CD4-positive, CD25-positive, alpha-beta regulatory T cell (primary cell): ENCODE measurements at places on chromosomes 3 and 15. TPM values are rescaled to one million over a fixed set of nuclear protein-coding genes. Genes with fewer than 3 reads are reported as not detected.

NEK11 gene
- total RNA-seq, result 3.3 TPM

GRCh38 chr3:112908252-112908651 is 61.6 kb upstream of the CD200R1L start:
- no peak for DNase-seq

GRCh38 chr3:25338158-25338725 is 89.8 kb upstream of the RARB start:
- no peak for DNase-seq

FMN1 gene
- 8.9 TPM for total RNA-seq

GRCh38 chr3:5254281-5255048 is 67.0 kb downstream of the EDEM1 start:
- DNase-seq, result no peak

- no peak for DNase-seq
Observed at GRCh38 chr3:125128861-125129501, 73.2 kb upstream of the HEG1 start.

EEFSEC gene
- total RNA-seq, result 17.5 TPM

ACTRT3 gene
- total RNA-seq, result not detected

UTS2B gene
- total RNA-seq, result not detected

DNA sequence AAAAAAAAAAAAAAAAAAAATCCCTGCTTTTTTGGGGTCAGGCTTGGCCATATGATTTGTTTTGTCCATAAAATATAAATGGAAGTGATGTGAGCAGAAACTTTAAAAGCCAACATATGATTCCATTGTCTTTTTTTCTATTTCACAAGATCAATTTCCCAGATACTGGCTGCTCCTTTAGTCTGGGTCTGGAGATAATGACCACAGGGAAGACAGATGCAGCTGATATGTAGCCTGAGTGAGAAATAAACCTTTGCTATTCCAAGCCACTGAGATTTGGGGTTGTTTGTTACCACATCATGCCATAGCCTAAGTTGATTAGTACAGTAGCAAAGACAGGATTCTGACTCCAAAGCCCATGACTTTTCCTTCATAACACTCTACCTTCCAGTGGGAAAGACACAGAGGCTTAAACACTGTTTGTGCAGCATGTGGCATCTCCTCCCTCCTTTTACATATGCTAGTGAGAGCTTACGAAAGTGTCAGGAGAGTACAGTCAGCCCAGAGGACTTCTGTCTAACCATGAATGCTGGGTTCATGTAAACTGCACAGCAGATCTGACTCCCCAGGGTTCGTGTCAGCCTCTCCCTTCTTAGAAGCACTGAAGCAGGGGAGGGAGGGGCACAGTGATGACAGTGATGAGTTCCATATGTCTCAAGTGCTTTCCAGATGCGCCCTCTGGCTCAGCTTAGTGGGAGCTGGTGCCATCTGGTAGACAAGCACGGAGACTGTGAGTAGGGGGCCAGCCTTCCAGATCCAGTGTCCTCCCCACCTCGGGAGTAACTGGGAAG is 36.7 kb upstream of the SLC7A14 start:
- DNase-seq, result no peak

- peak; percentile 7 for DNase-seq
Observed at GRCh38 chr3:126612479-126613205, 42.3 kb downstream of the TXNRD3 start.

DNA sequence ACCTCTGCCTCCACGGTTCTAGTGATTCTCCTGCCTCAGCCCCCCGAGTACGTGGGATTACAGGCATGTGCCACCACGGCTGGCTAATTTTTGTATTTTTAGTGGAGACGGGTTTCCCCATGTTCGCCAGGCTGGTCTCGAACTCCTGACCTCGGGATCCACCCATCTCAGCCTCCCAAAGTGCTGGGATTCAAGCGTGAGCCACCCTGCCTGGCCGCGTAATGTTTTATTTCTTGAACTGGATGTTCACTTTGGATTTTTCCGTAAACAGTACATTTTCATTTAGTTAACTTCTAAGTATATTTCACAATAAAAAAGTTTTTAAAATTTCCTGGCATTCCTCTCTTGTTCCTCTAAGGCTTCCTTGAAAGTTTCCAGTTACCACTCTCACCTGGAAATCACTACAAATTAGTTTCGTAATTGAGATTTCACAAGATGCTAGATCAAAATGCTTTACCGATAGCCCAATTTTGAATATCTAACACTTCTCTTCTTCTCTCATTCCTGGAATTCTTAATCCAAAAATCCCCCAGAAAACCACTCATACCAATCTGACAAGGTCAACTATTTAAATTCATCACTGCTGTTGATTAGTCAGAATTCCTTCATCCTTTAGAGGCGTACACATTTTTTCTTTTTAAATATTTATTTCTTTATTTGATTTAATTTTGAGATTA is 44.7 kb upstream of the INO80 start:
- no peak for DNase-seq

DNA sequence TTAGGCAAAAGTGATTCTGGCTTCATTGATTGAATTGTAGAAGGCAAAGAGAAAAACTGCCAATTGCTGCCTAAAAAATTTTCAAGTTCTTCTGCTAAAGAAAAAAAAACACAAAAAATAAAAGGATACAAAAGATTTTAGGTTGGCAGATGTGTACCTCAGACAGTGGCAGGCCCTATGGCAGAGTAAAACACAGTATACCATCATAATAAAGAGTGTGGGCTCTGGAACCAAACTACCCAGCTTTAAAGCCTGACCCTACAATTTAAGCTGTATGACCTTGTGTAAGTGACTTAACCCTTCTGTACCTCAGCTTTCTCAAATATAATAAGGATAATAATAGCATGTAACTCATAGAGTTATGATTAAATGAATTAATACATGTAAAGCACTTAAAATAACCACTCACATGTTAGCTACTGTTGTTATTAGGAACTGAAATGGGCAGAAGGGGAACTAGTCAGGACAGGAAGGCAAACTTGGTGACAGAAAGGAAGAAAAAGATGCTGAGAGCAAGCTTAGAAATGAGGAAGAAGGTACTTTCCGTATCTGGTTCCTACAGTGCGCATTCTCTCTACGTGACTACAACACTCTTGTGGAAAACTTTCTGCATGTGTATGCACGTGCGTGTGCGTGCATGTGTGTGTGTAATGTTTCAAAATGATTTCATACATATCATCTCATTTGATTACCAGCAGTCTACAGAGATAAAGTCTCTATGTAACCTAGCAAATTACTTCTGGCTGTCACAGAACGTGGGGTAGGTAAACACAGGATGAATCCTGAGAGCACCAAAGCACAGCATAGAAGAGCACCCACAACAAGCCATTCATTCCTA is 13.6 kb upstream of the GATM start:
- no peak for DNase-seq

MYLK gene
- 2.9 TPM for total RNA-seq

GRCh38 chr3:103459815-103460214 is 1025.0 kb downstream of the ZPLD1 start:
- no peak for DNase-seq

ADGRG7 gene
- not detected for total RNA-seq

PPM1L gene
- total RNA-seq, result 1.9 TPM

DNA sequence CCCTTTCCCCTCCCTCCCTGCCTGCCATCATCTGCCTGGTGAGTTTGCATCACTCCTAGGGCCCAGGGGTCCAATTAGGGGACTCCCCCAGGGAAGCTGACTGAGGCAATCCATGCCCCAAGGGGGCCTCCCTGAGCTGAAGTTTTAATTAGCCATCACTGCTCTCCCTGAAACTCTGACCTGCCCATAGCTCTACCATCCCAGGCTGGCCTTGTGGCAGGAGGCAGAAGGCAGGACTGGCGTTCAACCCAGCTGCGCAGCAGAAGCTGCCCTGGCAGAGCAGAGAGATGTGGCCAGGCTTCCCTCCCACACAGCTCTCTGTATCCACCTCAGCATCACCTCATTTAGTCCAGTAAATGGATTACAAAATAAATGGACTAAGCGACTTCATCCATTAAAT is 7.7 kb upstream of the C15orf39 start:
- DNase-seq, result no peak

RPP25 gene
- total RNA-seq, result 0.54 TPM

KLHL40 gene
- total RNA-seq, result not detected

- no peak for DNase-seq
Observed at GRCh38 chr15:77985031-77985930, 92.2 kb downstream of the TBC1D2B start.
